ENCODE measurements at places on chromosomes 4 and X. TPM values are rescaled to one million over a fixed set of nuclear protein-coding genes. Genes with fewer than 3 reads are reported as not detected.

DNA sequence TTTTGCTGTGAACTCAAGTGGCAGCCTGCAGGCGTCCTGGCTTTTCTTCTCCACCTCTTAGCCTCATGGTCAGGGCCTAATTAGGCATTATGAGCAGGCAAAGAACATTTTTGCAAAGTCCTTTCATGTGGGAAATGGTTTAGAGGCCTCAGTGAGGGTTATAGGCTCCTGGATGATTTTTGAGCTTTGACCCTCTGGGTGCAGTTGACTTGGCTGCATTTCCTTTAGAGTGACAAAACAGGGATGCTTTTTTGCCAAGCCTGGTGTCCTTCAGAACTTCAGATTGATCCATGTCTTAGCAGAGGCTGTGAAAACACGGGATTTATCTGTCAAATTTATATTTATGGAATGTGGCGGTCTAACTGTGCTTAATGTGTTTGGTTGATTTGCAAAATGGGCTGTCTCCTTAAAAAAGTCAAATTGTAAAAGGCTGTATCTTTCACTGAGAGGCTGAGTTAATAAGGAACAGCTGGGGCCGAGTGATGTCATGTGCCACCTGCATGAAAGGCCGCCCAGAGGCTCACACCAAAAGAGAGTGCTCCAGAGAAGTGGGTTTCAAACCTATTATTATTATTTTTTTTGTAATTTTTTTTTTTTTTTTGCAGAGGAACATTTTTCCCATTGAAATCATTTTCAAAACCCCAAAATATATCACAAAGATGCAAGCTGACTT lies 192.2 kb upstream of the ARX start:
- DNase-seq = no peak

Gene TRIM2
- total RNA-seq = 146 TPM

GRCh38 chr4:185398618-185399017 lies 2.0 kb downstream of the ANKRD37 start:
- no peak for DNase-seq

- DNase-seq = no peak
These were observed 216.4 kb upstream of the HAND2 start for GRCh38 chr4:173746424-173746823.

DNA sequence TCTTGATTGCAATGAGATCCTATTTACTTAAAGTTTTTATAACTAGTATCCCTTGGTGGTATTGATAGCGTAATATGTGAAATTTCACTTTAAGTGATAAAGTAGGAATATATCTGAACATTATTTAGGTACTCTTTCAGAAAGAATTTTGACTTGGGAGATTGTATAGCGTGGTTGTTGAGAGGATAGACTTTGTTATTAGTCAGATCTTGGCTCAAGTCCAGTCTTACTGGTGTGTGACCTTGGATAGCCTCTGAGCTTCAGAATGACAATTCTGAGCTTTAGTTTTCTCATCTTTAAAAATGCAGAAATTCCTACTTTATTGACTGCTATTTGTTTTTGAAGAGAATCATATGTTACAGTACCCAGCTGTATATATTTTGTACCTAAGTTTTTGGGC lies 32.6 kb downstream of the DCK start:
- DNase-seq = no peak

Gene FSTL5
- 0.03 TPM for total RNA-seq

DNA sequence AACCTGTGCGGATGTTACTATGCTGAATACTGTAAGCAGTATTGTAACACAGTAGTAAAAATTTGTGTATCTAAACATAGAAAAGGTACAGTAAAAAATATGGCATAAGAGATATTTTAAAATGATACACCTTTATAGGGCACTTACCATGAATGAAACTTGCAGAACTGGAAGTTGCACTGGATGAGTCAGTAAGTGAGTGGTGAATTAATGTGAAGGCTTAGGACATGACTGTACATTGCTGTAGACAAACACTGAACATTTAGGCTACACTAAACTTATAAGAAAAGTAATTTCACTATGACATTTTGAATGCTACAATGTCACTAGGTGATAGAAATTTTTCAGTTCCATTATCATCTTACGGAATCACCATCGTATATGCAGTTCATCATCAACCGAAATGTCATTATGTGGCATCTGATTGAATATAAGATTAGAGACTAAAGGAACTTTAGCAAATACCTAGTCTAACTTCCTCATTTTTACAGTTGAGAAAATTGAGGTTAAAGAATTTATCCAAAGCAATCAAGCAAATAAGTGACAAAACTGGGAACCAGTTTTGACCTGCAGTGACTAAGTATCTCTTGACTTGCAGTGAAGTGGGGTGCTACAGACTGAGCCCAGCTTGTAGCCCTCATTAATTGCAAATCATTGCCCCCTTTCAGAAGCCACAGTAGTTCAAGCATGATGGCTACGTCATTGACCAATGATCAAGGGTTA lies 55.3 kb downstream of the EGF start:
- no peak for DNase-seq

GRCh38 chrX:34119122-34119521 lies 13.0 kb downstream of the FAM47A start:
- no peak for DNase-seq

GRCh38 chrX:97482666-97483300 lies 599.1 kb downstream of the RPA4 start:
- DNase-seq = no peak

DNA sequence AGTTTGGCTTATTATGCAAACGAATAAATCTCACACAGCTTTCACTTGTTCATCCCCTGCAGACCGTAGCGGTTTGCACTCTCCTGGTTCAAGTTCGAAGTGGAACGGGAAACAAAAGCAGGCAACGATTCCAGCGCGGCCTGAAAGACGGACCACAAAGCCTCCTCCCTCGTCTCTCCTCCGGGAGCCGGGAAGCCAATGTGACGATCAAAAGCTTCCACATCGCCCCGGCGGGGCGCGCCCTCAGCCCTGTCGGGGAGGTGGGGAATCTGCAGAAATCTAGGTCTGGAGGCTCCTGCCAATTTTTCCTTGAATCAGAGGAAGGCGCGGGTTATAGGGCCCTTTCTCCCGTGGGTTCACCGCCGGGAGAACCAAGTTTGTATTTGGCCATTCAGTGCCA lies 16.9 kb upstream of the ZIC3 start:
- DNase-seq = no peak

GRCh38 chr4:170047771-170048354 lies 21.7 kb upstream of the MFAP3L start:
- DNase-seq = peak; percentile 66

- DNase-seq = no peak
These were observed 121.2 kb downstream of the GASK1B start for GRCh38 chr4:158051401-158052235.

DNA sequence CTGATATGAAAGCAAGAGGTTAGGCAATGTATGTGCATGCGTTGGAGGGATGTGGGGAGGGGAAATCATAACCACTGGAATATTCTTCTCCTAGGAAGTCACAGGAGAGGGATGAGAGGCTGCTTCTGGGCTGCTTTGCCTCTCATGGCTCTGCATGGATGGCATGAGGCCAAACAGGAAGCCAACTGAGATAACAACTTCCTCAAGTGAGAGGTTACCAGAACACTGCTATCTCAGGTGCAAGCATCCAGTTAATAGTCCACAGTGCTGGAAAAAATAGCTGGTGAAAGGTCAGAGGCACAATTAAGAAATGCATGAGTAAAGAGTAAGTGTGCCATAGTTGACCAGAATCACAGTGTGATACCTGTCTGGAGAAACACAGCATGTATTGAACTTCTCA lies 113.3 kb downstream of the ELOVL6 start:
- peak; percentile 92 for DNase-seq

Gene PFKFB1
- 0.12 TPM for total RNA-seq

Gene GRIA2
- 0.32 TPM for total RNA-seq

GRCh38 chr4:137960371-137961050 lies 281.6 kb downstream of the SLC7A11 start:
- DNase-seq = no peak

Gene SERPINA7
- total RNA-seq = 0.26 TPM

DNA sequence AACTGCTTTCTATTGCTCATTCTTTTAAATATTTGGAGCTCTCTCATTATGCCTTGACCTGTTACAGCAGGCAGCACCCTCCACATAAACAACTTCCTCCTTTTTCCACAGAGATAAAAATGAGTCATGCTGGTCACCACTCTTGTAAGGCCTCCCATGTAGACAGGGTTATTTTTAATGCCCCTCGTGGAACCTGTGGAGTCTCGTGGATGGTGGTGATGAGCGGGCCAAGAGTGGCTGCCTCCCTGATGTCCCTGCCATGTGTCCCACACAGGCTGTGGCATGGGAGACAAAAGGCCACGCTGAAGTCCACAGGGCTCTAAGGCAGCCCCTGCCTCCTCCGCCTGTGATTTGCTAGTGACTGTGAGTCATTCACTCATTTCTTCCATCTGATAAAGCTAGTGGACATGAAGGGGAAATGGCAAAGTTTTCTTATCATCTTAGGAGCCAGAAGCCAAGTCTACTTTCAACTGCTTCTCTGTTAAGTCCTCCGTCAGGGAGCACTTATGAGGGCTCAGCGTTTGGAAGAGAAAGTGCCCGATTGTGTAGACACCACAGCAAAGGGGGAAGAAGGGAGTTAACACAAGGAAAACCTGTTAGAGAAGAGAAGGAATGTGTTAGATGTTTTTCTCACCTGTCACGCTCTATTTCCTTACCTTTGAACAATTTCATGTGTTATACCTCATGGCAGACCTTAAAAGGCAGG lies 121.6 kb upstream of the FAT1 start:
- peak; percentile 31 for DNase-seq

DNA sequence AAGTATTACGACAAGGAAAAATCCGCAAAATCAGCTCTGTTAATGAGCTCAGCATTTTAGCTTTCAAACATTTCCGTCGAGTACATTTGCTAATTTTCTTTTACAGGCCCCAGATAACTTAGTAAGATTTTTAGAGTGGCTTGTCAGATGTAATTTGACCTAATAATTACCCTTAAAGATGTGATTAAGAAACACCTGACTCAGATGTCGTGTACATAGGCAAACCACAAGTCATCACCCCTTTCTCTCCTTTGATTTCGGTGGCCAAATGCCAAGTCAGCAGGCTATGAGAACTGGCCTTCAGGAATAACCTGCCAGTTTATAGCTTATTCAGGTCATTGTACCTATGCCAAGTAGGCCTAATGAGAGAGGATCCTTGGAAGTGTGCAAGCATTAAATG lies 369.6 kb downstream of the PCDH7 start:
- peak; percentile 79 for DNase-seq

Gene C1QTNF7
- 28.2 TPM for total RNA-seq

Gene ZNF280C
- 3.8 TPM for total RNA-seq

DNA sequence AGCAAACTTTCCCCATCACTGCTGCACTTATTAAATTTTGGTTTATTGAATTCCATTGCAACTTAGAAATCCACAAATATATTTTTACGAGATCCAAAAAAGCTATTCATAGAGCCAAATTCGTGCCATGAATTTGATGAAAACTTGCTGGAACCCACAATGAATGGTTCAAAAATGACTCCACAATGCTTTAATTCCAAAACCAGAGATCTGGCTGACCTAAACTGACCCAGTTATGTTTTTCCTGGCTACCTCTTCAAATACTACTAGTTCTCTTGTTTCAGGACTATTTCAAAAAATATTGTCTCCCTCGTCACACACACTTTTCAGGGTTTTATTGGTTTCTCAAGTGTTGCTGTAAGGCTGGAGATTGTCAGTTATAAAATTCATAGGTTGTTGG lies 474.8 kb downstream of the PDGFC start:
- no peak for DNase-seq

DNA sequence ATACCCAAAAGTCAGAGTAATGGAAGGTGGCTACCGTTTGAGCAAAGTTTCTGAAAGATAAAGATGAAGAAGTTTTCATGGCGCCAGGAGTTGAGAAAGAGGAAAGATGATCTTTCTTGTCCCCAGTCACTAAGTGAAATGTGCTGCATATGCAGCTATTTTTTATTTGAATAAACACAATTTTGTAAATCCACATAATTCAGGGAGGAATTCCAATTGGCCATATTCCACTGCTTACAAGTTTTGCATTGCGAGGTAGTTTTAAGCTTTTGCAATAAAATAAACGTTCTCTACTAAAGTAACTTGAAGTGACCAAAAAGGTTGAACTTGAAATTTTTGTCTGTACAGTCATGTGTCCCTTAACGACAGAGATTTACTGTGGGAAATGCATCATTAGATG lies 139.3 kb upstream of the VCX2 start:
- no peak for DNase-seq

GRCh38 chr4:13601048-13601447 lies 26.5 kb downstream of the BOD1L1 start:
- no peak for DNase-seq

DNA sequence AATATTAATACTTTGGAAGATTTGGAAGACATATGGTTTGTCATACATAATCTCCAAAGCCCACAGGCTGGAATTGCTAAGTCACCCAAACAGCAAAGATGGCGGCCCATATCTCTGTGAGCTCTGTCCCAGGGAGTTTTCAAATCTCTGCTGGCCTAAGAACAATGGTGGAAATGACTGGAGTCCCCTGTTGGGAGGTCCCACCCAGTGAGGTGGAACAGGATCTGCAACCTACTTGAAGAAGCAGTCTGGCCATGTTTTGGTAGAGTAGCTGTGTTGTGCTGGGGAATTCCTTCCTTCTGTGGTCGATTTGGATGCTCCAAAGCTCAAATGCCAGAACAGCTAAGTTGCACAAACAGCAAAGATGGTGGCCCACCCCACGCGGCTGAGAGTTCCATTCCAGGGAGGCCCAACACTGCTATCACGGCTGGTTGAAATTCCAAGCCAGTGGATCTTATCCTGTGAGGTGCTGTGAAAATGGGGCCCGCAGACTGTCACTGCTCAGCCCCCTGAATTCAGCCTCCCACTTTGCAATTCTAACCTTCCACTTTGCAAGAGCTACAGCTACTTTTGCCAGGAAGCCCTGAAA lies 3.2 kb upstream of the UGT2B7 start:
- no peak for DNase-seq

GRCh38 chr4:121199742-121200561 lies 35.8 kb upstream of the TNIP3 start:
- DNase-seq = peak; percentile 16

DNA sequence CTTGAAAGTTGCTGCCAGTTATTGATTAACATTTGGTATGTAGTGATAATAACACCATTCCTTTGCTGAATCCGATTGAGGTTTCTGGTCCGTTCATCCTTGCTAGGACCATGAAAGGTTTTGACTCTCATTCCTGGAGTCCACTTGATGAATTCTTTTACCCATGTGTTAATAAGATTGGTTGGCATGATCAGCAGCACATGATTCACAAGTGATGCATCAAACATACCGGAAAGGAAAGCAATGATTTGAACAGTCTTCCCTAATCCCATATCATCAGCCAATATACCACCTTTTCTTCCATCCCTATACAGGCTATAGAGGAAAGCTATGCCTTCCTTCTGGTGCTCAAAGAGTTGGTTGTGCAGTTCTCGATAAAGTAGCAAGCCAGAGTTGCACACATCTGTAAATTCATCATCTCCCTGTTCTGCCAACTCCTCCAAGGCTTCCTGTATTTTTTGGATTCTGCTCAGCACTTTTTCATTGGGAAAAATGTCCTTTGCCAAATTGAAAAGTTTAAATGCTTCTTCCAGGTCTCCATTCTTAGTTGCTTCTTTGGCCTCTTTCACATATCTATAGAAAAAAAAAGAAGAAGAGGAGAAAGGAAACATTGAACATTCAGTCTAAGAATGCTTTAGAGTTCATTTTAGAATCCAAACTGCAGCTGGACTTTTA lies 26.7 kb downstream of the PIN4 start:
- DNase-seq = no peak

GRCh38 chr4:2689825-2690700 lies 66.1 kb downstream of the TNIP2 start:
- no peak for DNase-seq

All from mucosa of gallbladder (tissue), 1 donor.